T1000 (cell line): ENCODE measurements at places on chromosomes 1 and 21.

DNA sequence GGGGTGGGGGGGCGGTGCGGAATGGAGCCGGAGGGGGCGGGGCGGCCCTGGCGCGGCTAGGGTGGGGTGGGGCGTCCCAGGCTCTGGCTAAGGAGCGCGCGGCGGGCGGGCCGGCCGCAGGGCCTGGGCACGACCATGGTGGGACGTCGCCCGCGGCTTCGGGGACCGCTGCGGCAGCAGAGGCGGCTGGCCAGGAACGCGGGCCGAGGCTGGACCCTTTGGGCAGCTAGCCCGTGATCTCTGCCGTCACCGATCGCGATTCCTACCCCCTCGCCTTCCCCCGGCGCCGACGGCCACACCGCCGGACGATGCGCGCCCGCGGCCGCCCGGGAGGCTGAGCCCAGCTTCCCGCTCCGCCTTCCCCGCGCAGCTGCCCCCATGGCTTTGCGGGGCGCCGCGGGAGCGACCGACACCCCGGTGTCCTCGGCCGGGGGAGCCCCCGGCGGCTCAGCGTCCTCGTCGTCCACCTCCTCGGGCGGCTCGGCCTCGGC is at the start of gene MAP3K21:
Gene MAP3K21 (plus strand): TSS at position 74 of the 491 bp plus-strand sequence. CDS start 305 bp downstream, at position 379.
- peak; percentile 55 for DNase-seq

DNA sequence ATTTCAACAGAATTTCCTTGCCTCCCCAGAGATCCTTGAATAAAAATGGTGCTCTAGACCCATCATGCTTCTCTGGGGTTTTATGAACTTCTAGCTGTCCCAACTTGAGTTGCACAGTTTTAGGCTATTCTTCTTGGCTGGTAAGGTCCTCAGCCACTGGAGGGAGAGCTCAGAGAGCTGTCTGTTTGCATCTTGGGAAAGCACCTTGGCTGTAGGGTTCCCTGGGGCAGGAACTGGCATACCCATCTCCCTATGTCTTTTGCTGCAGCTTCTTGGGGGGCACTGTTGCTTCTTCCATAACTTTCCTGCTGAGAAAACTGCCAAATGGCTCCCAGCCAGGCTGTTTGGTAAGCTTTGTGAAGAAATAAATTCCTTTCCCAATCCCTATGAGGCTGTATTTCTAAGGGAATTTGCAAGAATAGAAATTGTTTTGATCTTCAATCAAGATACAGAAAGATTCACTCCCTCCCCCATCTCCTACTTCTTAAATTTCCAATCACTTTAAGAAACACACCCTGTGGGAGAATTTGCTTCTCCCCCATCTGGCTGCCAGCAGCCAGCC is 8.2 kb upstream of the FMOD start:
- no peak for DNase-seq

DNA sequence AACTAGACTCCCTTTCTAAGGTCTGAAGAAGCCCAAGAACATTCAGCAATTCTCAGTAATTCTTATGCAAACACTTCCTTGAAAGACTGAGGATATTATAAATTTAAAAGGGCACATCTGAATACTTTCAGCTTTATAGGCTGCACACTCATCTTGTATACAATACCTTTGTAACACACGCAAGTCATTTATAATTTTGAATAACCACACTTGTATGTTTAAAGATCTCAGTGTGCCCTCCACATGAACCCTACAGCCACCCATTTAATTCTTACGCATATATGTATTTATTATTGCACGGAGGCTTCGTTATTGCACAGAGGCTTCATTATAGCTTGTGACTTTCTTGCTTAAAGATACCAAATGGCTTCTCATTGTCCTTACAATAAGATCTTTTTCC is 1.2 kb upstream of the KRTAP27-1 start:
- no peak for DNase-seq

GRCh38 chr1:2181752-2182151 is 12.8 kb downstream of the FAAP20 start:
- DNase-seq = no peak

DNA sequence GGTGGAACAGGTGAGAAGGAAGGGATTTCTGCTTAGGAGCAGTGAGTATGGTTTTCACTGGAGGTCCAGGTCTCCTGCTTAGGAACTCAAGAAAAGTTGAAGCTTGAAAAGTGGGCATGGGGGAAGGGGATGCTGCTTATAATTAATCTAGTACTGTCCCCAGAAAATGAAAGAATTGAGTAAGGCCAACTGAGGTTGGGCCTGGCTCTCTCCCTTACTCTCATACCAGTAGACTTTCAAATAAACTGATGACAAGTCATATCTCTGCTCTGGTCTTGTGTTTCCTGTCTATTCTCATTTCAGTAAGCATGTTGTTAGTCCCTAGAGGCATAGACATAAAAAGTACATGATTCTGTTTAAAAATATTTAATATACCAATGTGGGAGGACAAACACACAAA is 26.4 kb downstream of the CD48 start:
- DNase-seq = no peak

DNA sequence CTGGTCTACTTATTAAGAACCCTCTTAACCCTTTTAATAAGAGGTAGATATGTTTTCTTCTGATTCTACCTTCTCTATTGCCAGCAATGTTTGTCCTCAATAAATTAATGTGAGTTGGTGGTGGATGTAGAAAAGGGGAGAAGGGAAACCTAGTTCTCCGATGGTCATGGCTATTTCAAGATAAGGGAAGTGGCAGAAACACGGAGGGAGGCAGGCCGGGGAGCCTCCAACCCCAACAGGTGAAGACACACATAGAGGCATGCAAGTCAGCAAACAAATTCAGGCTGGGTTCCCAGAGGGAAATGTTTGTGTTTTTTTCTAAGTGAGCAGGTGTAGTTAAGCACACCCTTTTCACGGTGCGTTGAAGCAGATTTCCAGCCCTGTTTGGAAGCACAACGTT is 31.0 kb upstream of the CLDN14 start:
- DNase-seq = no peak

GRCh38 chr21:46188226-46189212 is 4.3 kb upstream of the SPATC1L start:
- DNase-seq = no peak

DNA sequence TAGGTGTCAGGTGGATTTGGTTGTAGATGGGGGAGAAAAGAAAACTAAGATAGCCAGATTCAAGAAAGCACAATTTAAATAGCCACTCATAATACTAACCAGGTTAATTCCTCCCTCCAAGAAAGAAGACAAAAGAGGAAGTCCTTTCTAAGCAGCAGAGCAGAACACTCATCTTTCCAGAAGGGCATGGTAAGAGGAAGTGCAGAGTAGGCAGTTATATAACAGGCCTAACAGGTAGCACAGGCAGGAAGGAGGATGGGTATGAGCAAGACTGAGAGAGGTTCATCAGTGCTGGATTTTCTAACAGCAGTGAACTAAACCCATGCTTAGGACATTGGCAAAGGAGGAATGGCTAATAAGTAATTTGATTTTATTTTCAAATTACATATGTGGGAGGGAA is 517.5 kb downstream of the PLPP3 start:
- no peak for DNase-seq

DNA sequence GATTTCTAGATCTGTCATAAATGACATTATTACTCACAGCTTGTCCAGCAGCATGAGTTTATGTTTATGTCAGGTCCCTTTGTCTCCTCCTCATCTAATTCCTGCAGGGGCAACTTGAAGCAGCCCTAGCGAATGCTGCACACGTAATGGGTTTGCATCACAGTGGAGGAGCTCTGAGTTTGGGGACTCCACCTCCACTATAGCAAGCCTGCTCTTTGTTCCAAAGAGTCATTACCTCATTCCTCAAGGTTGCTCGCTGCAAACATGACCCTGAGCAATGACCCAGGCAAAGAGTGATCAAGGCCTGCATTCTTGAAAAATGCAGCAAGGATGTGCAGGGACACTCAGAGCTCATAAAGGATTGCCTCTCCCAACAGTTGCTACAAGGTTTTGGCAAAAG is 261.9 kb downstream of the HHIPL2 start:
- no peak for DNase-seq

- no peak for DNase-seq
Measured at GRCh38 chr1:33973799-33974545, 110.1 kb downstream of the HMGB4 start.

- peak; percentile 48 for DNase-seq
Measured at GRCh38 chr1:26145041-26145959, 13.6 kb upstream of the FAM110D start.

- DNase-seq = no peak
Measured at GRCh38 chr21:14957836-14958235, 107.0 kb downstream of the NRIP1 start.

- DNase-seq = no peak
Measured at GRCh38 chr1:86852289-86852688, 61.6 kb downstream of the SELENOF start.

GRCh38 chr1:51661081-51661518 is 44.2 kb downstream of the OSBPL9 start:
- peak; percentile 60 for DNase-seq

DNA sequence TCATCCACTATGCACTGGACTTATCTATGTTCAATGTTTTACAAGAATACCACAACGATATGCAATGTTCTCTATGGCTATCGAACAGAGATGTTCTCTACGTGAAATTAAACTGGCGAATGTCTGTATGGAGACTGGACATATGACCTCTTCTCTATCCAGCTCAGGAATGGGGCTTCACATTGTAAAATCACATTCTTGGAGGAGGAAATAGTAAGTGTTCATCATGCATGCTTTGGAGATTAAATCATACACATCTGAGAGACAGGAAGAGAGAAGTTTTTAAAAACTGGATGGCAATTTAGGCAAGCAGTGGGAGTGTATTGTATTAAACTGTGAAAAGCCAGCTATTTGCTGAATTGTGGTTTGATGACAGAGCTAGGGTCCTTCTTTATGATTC is 47.9 kb upstream of the RGL1 start:
- DNase-seq = no peak

DNA sequence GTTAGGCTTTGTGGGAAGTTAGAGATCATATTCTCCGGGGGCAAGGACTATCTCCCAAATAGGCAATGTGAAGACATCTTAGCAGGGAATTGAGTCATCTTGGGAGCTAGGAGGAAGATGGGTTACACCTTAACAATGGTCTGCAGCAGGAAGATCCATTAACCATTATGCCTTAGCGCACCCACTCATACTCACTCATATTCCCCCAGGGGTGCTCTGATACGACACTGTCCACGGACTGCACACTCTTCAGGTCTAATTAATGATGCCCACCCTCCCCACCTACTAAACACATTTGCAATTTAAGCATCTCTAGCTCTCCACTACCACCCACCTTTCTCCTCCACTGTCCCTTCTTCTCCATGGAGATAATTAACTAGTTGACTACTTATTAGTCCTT is 857 bp upstream of the AK5 start:
- DNase-seq = no peak

DNA sequence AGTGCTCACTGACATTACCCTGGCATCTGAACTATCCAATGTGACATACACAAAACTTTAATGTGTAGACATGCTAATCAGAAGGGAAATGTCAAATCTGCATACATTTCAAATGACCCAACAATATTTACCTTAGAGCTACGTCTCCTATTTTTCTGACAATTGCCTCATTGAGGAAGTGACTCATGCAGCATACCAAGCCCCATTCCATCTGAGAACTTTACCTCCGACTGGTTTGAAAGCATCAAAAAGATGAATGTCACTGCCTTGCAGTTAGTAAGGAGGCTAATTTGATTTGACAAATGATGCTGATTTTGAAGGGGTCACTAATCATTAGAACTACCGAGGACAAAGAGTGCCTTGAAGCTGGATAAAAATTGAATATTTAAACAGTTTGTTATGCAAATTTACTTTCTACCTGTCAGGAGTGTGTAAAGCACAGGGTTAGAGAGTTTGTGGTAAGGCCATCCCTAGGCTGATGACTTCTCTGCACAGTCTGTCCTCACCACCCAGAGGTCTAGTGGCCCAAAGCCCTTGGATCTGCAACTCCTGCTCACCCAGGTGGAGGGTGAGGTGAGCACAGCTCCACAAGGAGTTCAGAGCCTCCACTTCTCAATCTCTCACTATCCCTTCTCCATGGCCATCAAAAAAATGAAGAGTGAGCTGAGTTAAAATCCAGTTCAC is 500.3 kb upstream of the C1orf87 start:
- no peak for DNase-seq

GRCh38 chr21:35208810-35209517 is 159.9 kb upstream of the RUNX1 start:
- DNase-seq = no peak

- no peak for DNase-seq
Measured at GRCh38 chr1:83508485-83509151, 490.3 kb downstream of the TTLL7 start.

GRCh38 chr1:15442759-15443158 is 4.5 kb downstream of the CTRC start:
- DNase-seq = no peak

- DNase-seq = no peak
Measured at GRCh38 chr1:41294216-41294615, 52.1 kb upstream of the SCMH1 start.

DNA sequence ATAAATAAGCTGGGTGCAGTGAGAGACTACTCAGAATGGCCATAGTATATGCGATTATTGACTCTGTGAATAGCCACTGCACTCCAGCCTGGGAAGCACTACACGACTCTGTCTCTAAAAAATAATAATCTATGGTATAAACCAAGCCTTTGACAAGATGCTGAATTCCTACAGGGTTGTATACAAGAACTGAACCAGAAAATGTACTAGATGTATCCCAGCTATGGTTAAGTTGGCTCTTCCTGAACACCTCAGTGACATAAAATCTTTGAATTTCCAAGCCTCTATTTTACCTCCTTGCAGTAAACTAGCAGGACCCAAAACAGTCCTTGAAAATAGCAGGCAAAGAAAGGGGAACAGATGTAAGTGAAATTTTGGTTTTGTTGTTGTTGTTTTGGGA is 32.5 kb downstream of the PTP4A2 start:
- no peak for DNase-seq

- DNase-seq = no peak
Measured at GRCh38 chr1:77741316-77741715, 18.3 kb downstream of the USP33 start.
